ENCODE measurements at places on chromosomes 13 and 19.

DNA sequence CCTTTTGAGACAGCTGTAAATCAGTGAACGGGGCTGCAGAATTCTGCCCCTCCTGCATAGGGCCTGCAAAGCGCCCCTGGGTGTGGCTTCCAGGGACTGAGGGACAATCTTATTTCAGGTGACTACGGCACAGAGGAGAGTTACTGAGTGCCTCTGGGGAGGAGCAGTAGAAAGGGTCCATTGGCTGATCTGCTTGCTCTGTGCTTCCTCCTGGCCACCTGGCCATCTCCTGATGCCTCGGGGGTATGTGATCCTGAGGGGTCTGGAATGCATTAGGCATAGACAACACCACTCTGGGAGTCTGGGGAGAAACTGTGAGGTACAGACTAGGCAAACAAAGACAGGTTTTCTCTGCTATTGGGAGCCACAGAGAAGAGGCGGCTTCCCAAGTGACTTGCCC lies 2.8 kb downstream of the KCTD15 start:
- DNase-seq, result no peak

- DNase-seq, result no peak
Observed at GRCh38 chr13:77896536-77896935, 22.1 kb downstream of the EDNRB start.

DNA sequence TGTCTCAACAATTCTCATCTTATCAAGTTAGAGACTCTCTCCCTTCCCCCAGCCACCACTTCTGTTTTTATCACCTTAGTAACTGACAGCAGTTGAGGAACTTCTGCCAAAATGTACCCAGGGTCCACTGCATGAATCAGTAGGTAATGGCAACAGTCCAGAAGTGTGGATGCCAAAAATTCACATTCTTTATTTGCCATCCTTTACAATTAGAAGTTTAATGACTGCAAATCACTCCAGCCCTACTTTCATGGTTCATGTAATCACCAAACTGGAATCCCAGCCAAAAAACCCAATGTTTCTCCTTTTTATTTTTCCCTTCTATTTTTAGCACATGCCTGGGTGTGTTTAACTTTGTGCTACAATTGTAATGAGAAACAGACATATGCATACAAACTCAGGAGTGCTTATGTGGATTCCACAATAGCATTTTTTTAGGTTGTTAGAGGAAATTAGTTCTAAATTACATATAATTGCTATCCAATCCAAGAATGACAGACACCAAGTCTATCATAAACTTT lies 243.5 kb downstream of the RGCC start:
- DNase-seq, result no peak

DNA sequence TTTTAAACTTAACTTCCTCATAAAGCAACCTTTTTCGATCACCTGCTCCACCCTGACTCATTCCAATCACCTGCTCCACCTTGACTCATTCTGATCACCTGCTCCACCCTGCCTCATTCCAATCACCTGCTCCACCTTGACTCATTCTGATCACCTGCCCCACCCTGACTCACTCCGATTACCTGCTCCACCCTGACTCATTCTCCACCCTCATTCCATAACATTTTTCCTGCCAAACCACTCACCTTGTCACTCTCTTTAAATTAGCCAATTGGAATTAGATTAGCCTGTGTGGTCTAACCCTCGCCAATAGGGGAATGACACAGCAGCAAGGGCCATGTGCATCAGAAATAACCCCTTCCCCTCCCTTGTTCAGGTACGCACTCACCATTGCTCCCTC lies 31.9 kb upstream of the ZNF83 start:
- DNase-seq, result no peak

GRCh38 chr19:34118879-34119748 lies 53.2 kb upstream of the LSM14A start:
- DNase-seq, result no peak

- DNase-seq, result no peak
Observed at GRCh38 chr19:44627631-44628030, 14.3 kb downstream of the IGSF23 start.

GRCh38 chr19:1744822-1745563 lies 8.3 kb upstream of the ONECUT3 start:
- DNase-seq, result no peak

GRCh38 chr13:42792154-42792553 lies 10.8 kb downstream of the FAM216B start:
- no peak for DNase-seq

- peak; percentile 56 for DNase-seq
Observed at GRCh38 chr13:111658145-111659100, 338.0 kb downstream of the TEX29 start.

DNA sequence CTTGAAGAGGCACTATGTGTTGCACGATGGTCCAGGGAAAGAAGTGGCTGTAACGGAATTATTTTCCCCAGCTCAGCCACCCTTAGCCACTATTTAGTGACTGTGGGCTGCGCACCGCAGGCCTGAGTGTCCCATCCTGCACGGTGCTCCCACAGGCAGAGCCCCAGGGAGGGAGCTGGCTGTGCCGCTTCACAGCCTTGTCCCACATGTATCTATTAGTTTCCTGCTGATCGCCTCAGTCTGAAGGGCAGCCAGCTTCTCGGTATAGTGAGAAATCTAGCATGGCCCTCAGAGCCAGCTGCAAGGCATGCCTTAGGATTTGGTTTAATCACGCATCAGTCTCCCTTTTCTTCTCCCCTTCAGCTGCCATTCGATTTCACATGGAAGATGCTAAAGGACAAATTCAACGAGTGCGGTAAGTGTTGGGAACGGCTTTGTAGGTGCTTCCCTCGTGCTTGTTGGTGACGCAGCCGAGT lies 15.7 kb downstream of the PRAM1 start:
- DNase-seq, result no peak

DNA sequence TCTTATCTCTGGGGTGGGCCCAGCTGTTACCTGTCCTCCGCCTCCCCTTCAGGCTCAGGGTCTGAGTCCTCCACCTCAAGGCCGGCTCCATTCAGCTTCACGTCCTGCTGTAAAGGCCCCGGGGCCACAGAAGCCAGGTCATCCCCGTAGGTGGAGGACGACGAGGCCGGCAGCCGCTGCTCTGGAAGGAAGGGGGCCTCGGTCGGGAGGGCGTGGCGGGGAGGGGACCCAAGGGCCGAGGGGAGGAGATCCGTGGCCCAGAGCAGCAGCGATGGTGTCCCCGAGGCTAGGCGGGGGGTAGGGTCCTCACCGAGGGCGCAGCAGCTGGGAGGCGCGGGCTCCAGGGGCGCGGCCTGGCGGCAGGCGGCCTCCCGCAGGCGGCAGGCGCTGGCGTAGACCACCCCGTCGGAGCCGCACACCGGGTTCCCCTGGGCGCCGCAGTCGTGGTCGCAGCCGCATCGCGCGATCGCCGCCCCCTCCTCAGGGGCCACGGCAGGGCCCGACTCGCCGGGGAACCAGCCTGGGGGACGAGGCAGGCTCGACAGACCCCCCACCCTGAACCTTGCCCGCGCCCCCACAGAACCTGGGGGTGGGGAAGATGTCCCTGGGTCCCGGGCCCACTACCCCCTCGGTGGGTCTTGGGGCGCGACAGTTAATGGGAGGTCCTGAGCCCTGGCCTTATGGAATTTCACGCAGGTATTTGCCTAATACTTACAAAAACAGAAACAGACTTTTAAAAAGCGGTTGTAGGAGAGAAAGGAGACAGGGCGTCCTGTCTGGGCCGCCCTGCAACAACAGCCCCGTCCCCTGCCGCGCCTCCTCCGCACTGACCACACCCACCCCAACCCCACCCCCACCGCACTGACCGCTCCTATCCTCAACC lies 7.6 kb downstream of the F2RL3 start:
- no peak for DNase-seq

- DNase-seq, result no peak
Observed at GRCh38 chr13:75945841-75946482, 309.8 kb downstream of the LMO7 start.

GRCh38 chr13:83281654-83282053 lies 600.6 kb downstream of the SLITRK1 start:
- no peak for DNase-seq

DNA sequence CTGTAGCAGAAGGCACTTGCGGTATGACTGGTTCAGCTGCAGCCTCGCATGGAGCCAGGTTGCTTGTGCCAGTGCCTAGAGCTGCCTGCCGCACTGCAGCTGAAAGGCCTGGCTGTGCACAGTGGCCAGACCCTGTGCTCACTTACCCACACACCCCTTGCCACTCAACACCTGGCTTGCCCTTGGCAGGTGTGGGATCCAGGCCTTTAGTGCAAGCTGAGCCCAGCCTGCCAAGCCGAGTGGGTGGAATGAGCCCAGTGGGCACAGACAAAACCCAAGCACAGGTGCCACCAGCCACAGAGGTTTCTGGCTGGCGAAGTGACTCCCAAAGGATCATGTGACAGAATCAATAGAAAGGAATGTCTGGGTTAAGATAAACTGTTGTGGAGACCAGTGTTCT lies 19.5 kb downstream of the LIG4 start:
- no peak for DNase-seq

DNA sequence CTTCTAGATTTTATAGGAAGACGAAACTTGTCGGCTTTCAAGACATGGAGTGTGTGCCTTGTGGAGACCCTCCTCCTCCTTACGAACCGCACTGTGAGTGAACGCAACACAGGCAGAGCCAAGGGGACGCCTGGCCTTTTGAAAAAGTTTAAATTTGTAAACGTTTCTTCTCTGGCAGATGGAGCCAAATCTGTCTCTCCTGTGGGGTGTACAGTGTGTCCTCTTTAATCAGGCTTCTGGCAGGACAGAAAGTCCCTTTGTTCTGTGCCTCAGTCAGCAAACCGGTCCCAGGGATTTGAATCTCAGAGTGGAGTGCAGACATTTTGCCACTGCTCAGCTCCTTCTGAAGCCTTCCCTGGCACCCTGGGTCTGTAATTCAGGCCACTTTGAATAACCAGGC lies 56.5 kb downstream of the TNFRSF19 start:
- no peak for DNase-seq

- DNase-seq, result no peak
Observed at GRCh38 chr13:101773062-101773461, 320.6 kb downstream of the ITGBL1 start.

- DNase-seq, result no peak
Observed at GRCh38 chr13:89204435-89204834, 1533.3 kb downstream of the SLITRK5 start.

- no peak for DNase-seq
Observed at GRCh38 chr13:111470933-111471332, 150.5 kb downstream of the TEX29 start.

GRCh38 chr13:47661076-47661475 lies 340.0 kb downstream of the SUCLA2 start:
- DNase-seq, result no peak

DNA sequence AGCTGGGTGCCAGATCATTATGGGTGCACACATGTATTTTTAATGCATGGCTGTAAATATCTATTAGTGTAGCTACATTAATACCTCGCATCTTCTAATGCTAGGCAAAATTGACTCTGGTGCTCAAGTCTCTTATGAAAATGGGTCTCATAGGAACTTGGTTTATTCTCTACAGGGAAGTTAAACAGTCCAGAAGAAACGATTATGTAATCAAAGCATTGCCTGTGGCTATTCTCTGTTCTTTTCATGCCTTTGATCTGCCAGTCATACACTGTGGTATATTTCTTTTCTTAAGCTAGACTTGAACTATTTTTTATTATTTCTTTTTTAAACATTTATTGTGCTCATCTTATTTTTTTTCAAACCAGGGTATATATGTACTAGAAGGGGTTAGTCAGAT lies 1015.0 kb downstream of the SLITRK1 start:
- DNase-seq, result no peak

DNA sequence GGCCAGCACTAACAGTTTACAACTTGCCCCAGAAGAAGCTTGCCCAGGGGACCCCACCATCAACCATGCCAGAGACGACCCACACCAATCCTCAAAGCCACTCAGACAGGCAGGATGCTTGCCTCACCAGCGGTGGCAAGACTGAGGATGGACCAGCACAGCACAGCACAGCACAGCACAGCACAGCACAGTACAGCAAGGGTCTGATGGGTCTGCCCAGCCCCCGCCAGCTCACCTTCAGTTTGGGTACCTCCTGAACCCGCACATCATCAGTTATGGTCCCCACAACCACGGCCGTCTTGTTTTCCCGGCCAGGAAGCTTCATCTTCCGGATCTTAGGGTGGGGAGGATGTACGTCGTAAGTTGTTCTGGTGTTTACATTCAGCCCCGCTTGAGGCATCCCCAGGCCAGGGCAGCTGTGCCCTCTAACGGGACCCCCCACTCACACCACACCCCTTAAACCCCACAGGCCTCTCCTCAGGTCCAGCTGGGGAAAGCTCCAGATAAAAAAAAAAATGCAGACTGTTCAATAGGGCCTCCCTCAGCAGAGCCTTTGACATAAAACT lies 1.7 kb upstream of the FAM83E start:
- no peak for DNase-seq

DNA sequence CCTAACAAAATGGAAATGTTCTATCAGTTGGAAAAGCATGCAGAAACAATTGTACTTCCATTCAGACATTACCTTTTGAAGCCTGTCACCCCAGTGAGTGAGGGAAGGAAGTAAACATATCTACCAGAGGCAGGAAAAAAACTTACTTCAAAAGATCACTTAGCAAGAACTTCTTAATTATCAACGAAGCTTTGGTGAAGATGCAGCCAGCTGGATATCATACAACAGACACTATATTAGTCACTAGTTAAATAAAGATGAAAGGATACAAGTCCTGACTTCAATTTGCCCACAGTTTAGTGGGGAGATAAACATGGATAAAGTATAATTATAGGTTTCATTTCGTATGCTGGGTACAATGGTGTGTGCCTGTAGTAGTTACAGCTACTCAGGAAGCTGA lies 148.8 kb downstream of the TNFRSF19 start:
- no peak for DNase-seq

DNA sequence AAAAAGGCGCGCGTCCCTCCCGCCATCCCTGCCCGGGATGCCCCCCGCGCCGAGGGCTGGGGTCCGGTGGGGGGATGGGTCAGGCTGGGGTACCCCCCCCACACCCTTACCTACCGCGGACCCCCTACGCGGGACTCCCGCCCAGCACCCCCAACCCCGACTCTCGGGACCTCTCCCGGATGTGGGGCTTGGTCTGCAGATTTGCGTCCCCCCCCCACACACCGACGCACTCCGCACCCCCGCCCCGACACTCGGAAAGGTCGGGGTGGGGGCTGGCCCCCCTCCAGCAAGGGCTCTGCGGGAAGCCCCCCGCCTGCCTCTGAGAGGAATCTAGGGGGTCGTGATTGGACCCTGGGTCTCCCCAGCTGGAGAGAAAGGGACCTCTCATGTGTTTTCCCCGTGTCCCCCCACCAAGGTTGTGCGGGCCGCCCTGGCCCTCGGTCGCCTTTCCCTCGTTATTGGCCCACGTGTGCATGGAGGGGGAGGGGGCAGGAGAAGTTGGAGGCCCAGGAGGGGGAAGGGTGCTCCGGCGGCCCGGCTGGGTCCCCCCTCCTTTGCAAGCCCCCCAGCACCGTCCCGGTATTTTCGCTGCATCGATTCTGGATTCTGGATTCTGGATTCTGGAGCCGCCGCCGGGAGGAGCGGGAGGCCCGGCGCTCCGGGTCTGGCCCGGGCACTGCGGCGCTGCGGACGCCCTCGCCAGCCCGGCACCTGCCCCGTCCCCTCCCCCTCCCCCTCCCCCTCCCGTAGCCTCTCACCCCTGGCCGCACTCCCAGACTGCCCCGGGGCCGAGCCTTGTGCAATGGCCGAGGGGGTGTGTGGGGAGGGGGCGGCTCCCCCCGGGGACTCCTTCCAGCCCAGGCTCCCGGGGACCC lies 607 bp downstream of the NFIC start:
- DNase-seq, result peak; percentile 45

GRCh38 chr13:34044041-34044440 lies 226.1 kb downstream of the RFC3 start:
- no peak for DNase-seq
